ENCODE measurements at places on chromosomes 3 and 15. TPM values are rescaled to one million over a fixed set of nuclear protein-coding genes. Genes with fewer than 3 reads are reported as not detected.

ADGRG7 gene
- total RNA-seq = not detected

GRAMD2A gene
- not detected for total RNA-seq

UROC1 gene
- total RNA-seq = not detected

SOX14 gene
- total RNA-seq = not detected

PXK gene
- 16.7 TPM for total RNA-seq

SKOR1 gene
- not detected for total RNA-seq

FANCD2 gene
- total RNA-seq = 21.1 TPM

ABHD10 gene
- total RNA-seq = 61.7 TPM

CACNA2D3 gene
- 2.9 TPM for total RNA-seq

SEMA5B gene
- total RNA-seq = not detected

GOLGA8K gene
- not detected for total RNA-seq

SGO1 gene
- total RNA-seq = 3.5 TPM

A4GNT gene
- total RNA-seq = 5.4 TPM

DNA sequence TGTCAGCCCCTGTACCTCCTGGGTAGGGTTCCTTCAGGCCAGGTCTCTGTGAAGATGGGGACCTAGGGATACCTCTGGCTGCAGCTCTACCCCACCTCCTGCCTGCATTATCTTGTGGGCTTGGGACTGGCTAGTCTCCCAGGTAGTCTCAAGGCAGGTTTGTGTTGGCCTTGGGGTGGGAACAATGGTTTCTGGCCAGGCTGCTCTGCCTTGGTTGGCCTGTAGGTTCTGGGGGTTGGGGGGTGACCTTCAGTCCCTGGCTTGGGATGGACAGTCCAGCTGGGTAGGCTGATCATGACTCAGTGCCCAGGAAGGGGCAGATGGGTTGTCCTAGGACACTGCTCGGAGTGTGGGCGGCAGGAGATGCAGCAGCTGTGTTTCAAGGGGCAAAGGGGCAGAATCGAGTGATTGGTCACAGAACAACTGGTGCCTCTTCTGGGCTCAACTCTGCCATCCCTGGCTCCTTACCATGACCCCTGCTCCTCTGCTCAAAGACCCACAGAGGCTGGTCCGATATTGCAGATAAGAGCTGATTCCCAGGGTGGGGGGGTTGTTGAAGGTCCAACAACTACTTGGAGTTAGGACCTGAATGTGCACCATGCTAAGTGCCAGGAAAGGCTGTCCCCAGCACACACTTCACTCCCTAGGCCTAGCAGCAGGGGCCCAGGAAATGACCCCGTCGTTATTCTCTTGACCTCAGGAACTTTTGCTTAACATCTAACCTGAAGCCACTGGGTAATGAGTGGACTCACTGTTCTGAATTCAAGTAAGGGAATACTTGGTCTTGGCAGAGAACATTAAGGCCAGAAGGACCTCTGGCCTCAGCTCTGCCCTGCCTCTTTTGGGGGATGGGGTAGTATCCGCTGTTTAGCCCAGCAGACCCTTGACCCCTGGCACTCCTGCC, 18.1 kb upstream of the BSN start:
- no peak for DNase-seq

- no peak for DNase-seq
Measured at GRCh38 chr3:81237181-81237580, 524.3 kb downstream of the GBE1 start.

GRCh38 chr3:24628523-24629258, 134.0 kb upstream of the THRB start:
- no peak for DNase-seq

GRCh38 chr3:38521391-38521987, 25.3 kb downstream of the EXOG start:
- DNase-seq = peak; percentile 89

DNA sequence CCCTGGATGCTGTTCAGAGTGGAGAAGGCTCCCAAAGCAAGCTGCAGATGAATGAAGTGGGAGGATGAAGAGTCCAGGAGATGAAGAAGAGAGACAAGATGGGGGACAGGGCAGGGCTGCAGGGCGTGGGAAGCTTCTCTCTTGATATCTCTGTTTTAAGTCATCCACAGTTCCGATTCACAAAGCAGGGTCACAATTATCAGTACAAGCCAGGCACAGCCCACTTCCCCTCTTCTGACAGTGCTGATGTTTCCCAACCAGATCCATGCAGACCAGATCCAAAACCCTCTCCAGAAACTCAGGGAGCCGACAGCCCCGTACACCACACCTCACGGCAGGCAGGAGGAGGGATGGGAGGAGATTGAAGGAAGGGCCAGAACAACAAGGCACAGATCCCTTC, 31.1 kb downstream of the NTRK3 start:
- no peak for DNase-seq

- peak; percentile 44 for DNase-seq
Measured at GRCh38 chr15:98943601-98944151, 63.9 kb downstream of the PGPEP1L start.

DNA sequence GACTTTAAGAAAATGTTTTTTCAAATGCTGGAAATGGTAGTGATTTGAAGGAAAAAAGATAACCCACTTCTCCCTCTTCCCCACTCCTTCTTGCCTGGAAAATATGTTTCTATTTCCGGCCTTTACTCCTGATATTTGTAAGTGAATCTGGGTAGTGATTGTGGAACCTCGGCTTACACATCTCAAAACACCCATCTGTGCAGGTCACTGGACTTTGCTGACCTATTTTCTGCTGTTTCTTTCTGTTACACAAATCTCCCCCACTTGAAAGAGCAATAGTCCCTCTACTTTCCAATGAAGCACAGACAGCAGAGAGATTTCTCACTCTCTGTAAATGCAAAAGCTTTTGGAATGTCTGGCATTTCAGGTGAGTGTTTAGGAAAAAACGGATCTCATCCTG, 76.9 kb upstream of the ICE2 start:
- no peak for DNase-seq

- DNase-seq = no peak
Measured at GRCh38 chr3:172260381-172260780, 187.9 kb downstream of the GHSR start.

DNA sequence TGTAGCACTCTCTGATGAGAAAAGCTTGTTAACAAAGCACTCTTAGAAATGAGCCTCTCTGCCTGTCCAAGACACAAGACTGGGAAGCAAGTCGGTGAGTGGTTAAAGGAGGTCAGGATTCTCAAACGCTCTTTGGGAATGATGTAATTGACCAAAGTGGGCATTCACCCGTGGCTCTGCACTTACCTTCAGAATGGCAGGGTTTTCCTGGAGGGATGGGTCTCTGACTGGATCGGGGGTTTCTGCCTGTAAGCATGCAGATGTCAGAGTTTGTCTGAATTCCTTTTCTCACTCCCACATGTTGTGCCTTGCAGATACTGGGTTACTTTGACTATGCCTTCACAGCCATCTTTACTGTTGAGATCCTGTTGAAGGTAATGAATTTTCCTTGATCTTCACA, 106.3 kb downstream of the CHDH start:
- DNase-seq = no peak

DNA sequence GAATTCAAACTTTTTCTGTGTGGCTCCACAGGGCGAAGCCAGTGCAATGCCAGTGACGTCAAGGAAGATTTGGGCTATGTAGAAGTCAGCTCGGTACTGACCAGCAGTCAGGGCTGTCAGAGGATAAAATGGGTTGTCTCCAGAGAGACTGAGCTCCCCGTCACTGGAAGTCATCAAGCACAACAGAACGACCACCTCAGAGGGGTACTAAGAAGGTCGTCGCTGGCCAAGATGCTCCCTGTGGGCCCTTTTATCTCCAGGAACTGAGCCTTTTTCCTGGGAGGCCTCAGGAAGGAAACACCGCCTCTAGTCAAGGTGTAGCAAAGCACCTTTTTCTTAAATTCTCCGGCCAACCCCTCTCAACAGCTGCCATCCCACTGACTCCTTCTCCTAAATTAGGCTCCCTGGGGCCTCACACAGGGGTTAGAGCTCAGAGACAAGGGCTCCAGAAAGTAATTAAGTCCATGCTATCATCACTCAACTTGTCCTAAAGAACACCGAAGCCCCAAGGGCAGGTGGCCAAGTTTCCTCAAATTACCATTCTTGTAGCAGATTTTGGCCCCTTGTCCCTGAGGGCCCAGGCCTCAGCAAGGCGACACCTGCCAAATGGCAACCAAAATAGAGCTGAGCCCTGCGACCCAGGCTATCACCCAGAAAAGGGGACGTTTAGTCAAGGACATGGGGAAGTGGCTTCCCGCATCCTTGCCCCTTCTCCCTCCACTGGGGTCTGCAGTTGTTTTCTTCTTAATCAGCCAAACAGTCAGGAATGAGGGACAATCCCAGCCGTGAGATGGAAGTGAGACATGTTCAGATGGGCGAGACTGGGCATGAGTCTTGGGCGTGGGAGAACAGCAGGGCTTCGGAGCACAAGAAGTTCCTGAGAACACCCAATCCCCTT, 48.0 kb downstream of the SSUH2 start:
- DNase-seq = no peak

DNA sequence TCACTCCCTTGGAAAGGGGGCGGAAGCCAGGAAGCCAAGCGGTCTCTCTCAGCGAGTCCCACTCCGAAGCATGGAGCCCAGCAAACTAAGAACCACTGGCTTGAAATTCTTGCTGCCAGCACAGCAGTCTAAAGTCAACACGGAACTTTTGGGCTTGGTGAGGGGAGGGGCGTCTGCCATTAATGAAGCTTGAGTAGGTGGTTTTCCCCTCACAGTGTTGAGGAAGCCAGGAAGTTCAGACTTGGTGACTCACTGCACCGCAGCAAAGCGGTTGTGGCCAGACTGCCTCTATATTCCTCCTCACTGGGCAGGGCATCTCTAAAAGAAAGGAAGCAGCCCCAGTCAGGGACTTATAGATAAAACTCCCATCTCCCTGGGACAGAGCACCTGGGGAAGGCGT, 665.4 kb upstream of the CBLB start:
- DNase-seq = no peak

DNA sequence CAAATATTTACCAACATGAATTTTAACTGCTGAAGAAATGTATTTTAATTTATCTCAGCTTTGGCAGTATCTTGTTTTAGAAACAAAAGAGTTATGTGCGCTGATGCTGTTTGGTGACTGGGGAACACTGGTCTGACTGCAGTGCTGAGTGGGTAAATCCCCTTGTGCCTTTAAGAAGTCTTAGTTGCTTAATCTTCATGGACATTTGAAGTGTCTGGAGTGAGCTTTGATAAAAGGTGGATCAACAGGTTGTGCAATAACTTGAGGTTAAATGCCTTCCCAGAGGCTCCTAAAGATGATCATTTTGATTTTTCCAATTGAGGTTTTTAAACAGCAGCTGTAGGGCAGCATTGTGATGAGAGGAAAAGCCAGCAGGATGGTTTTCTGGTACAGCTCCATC, 68.7 kb downstream of the TP63 start:
- DNase-seq = no peak

DNA sequence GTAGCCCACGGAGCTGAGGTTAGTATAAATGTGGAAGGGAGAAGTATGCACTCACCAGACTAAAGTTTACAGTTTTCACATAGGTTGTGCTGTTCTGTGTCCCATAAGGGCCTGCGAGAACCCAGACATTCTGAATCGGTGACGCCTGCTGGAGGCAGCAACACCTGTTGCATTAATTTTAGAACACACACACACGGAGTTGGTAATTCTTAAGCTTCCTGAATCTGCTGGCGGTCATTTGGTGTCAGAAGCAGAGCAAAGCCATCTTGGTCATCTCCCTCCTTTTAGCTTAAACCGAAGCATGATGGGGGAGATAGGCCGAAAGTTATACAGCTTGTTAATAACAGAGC, 41.1 kb upstream of the AP3B2 start:
- DNase-seq = peak; percentile 54

DNA sequence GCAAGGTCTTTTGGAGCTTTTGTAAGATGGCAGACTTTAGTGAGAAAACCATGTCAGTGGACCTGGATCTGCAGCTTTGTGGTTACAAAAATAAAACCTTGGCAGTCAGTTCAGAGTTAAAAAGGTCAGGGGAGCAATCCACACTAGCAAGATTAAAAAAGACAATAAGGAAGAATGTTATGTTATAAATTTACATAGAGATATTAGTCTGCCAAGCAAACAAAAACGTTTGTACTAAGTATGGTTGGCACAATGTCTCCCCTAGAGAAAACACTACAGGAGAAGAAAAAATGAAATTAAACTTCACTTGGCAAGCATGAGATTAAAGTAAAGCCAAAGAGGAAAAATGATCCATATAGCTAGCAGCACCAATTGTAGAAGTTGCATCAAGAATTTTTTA, 205.0 kb downstream of the LSAMP start:
- no peak for DNase-seq

DNA sequence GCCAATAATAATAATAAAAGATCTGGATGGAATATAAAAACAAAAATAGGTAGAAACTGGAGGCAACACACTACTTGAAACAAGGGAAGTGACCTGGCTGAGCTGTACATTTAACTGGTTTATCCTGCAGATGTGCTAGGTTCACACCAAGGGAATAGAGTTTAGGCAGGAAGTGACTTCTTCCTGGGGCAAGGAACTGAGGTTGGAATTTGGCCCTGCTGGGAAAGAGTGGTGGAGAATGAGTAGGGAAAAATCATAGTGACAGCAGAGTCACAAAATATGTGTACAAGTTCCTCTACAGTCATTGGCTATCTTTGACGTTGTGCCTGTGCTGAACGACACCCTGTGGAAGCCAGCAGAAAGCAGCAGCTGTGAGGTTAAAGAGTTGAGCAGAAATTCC, 44.1 kb downstream of the ARHGAP11B start:
- DNase-seq = no peak

GRCh38 chr3:188486126-188486525, 332.2 kb downstream of the LPP start:
- no peak for DNase-seq

DNA sequence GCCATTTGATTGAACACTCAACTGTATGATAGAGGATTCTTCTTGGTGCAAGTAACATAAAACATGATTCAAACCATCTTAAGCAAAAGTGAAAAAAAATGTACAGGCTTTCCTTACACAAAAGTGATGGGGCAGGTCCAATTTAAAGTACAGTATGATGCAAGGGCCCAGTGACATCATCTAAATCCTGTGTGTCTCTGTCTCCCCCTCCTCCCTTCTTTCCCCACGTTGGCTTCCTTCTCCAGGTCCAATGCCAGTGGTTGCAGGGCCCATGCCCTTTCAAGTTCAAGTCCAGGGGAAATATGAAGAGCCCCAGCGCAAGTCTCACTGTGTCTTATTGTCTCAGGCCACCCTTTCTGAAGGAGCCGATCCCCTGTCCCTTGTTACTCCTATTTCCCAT, 332.3 kb downstream of the SHQ1 start:
- DNase-seq = no peak

DNA sequence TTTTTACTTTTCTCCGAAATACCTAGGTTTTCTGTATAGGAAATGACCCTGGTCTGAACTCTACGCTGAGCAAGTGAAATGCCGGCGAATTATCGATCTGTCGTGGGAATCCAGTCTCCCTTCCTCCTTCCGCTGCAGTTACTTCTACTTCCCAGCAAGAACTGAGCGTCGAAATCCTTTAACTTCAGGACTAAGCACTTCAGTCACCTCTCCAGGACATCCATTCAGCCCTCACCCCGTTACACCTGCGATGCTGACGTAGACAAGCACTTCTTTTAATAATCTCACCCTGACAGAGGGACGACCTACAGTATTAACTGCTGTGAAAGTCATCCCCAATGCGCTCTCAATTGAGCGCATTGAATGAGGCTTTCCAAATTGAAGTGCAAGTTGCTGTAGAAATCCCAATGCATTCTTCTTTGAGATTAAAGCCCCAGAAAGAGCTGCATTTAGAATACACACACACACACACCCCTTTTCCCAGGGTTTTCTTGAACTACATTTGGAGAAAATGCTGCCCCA, 1.3 kb downstream of the TOP2B start:
- peak; percentile 74 for DNase-seq
